C1 segment of cervical spinal cord (tissue), 14 donors: ENCODE measurements at places on chromosomes 6 and 20.

- DNase-seq: no peak
Observed at GRCh38 chr20:46699651-46700359, 9.6 kb upstream of the SLC2A10 start.

DNA sequence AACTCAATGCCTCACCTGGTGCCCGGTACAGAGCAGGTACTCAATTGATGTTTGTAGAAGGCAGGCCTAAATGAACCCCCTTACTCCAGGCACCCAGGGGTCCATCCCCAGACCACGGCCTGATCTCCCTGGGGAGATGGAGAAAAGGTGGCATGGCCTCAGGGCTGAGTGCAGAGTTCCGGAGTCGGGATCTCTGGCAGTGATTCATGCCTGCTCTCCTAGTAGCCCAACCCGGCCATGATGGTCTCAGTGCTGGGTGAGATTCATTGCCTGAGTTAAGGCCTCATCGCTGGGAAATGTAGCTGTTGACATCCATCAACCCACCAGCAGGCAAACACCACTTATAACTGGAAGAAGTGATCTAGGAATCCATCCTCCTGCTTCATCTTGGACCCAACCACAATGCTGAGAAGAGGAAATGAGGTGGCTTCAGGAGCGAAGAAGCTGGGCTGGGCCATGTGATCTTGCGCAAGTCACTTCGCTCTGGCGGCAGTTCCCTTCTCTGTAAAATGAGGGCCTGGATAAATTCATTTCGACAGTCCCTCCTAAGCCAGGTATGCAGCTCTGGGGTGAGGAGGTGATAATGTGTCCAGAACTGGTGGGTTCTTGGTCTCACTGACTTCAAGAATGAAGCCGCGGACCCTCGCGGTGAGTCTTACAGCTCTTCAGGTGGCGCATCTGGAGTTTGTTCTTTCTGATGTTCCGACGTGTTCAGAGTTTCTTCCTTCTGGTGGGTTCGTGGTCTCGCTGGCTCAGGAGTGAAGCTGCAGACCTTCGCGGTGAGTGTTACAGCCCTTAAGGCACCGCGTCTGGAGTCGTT is 24.7 kb downstream of the ETV7 start:
- DNase-seq: no peak

- no peak for DNase-seq
Observed at GRCh38 chr6:153167907-153168306, 36.8 kb upstream of the RGS17 start.

DNA sequence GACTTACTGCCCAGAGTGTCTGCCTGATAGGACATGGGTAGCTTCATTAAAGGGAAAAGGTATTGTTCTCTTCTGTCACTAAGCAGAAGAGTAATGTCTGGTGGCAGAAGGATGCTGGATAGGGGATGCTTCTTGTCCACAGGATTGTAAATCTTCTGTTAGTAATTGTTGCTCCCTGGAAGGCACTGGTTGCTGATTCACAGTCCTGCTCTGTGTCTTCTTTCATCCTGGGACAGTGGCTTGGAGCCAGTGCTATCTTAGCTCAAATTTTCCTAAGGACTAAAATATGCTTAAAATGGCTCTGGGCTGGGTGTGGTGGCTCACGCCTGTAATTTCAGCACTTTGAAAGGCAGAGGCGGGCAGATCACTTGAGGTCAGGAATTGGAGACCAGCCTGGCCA is 48.0 kb downstream of the SYTL3 start:
- no peak for DNase-seq

GRCh38 chr6:84193114-84193708 is 34.2 kb downstream of the CEP162 start:
- DNase-seq: no peak

GRCh38 chr6:8549074-8549790 is 113.9 kb upstream of the SLC35B3 start:
- DNase-seq: no peak

- DNase-seq: no peak
Observed at GRCh38 chr6:54697424-54697823, 149.1 kb upstream of the FAM83B start.

GRCh38 chr6:143581835-143582480 is 70.4 kb upstream of the FUCA2 start:
- DNase-seq: no peak

DNA sequence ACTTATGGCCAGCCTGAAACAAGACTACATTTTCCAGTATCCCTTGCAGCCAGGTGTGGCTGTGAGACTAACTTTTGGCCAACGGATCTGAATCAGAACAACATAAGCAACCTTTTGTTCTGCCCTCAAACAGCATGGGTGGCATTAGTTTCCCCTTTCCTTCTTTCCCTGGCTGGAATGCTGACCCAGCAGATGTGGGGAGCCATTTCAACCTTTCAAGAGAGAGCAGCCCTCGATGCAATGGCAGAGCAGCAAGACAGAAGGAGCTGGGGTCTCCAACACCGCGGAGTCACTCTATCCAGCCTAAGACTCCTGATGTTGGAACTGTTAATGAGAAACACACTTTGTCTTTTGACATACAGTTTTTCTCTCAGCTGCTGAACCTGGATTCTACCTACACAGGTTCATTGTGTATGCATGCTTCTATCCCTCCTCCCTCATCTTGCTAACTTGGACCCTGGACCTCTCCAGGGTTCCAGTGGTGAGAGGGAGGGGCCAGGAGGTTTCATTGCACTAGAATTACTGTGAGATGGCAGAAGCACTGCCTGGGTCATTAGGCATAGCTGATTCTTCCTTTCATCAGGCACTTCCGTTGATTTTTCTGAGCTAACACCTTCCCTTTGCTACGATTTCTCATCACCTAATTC is 28.8 kb upstream of the DDR1 start:
- DNase-seq: no peak
